NCI-H2107 (cell line): ENCODE measurements at places on chromosomes 6 and 20.

- DNase-seq = no peak
Observed at GRCh38 chr6:4970739-4971395, 33.0 kb downstream of the RPP40 start.

DNA sequence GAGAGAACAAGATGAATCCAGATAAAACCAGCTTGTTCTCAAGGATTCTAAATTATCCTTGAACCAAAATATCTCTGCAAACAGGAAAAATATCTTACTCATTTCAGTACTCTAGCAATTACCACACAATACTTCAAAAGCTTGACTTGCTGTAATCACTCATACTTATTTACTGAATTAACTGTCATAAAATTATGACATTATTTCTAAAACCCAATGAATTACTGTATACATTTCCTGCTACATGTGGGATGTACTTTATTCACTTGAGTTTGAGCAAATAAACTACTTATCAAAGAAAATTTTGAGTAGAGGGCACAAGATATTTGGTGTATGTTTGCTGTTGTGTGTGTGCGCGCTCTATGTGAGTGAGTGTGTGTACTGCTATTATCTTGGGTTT, 9.7 kb downstream of the EIF2S2 start:
- DNase-seq = no peak

- DNase-seq = no peak
Observed at GRCh38 chr20:51497542-51498467, 44.7 kb downstream of the NFATC2 start.

GRCh38 chr6:128657181-128657580, 136.8 kb upstream of the PTPRK start:
- no peak for DNase-seq

GRCh38 chr6:162190981-162191380, 536.6 kb downstream of the PRKN start:
- no peak for DNase-seq

- DNase-seq = no peak
Observed at GRCh38 chr20:59786801-59787537, 146.5 kb downstream of the SYCP2 start.

- no peak for DNase-seq
Observed at GRCh38 chr20:19344341-19344740, 131.9 kb downstream of the SLC24A3 start.

GRCh38 chr20:41138475-41139226, 1.3 kb downstream of the PLCG1 start:
- DNase-seq = no peak

DNA sequence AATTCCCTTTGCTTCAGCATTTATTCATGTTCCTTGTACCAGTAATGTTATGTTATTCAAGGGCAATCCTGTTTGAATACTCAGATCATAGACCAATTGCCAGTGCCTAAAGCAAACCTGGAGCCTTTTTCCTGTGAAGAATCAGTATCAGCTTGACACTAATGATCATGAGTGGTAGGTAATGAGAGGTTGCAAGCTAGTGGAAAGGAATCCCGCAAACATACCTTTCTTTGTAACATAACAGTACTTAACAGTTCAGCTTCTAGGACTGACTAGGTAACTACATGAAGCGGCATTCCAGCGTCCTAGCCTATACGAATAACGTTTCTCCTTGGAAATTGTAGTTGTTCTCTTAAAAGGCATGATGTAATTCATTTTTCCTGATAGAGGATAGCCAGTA, 253.7 kb downstream of the TMEM242 start:
- DNase-seq = no peak

GRCh38 chr6:116354236-116354635, 16.5 kb upstream of the DSE start:
- no peak for DNase-seq

DNA sequence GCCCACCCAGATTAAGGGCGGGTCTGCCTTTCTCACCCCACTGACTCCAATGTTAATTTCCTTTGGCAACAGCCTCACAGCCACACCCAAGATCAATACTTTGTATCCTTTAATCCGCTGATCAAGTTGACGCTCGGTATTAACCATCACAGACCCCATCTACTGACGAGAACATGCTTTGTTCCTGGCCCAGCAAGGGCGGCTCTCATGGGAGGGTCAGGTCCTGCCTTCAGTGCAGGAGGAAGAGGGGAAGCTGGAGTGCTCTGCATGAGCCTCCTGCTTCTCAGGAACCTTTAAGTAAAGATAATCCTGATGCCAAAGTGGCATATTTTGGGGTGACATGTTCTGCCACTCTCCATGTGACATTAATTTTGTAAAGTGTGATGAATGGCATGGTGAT, 8.3 kb downstream of the KIF25 start:
- no peak for DNase-seq

DNA sequence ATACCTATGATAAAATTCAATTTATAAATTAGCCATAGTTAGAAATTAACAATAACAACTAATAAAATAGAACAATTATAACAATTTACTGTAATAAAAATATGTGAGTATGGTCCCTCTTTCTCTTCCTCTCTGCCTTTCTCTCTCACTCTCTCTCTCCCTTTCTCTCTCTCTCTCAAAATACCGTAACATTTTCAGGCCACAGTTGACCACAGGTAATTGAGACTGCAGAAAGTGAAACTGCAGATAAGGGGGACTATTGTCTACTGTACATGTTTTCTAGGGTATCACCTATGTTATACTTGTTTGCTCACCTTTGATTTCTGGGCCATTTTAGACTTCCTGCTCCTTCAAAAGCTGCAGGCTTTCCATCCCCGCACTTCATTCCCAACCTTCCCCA, 46.8 kb downstream of the LY86 start:
- DNase-seq = no peak
